DMS53 (cell line): ENCODE measurements at places on chromosomes 4 and X.

- DNase-seq = peak; percentile 33
Observed at GRCh38 chr4:26424838-26425237, 65.4 kb downstream of the CCKAR start.

DNA sequence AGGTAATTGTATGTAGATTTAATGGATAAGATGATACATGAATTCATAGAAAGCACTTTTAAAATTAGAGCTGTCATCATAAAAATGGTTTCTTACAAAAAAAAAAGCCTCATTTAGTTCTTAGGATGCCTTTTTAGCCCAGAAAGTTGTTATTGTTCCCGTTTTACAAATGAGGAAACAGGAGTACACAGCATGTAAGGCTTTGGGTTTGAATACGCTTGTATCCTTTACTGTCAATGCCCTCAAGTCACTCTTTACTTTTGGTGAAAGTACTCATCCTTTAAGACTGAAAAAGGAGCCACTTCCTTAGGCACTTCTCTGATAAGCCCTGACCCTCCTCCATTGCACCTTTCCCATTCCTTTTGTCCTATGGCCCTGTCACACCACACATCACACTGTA, 4.9 kb downstream of the EREG start:
- DNase-seq = no peak

GRCh38 chr4:115969756-115970155, 856.3 kb upstream of the NDST4 start:
- DNase-seq = no peak

- no peak for DNase-seq
Observed at GRCh38 chr4:174241162-174241561, 42.3 kb downstream of the FBXO8 start.

DNA sequence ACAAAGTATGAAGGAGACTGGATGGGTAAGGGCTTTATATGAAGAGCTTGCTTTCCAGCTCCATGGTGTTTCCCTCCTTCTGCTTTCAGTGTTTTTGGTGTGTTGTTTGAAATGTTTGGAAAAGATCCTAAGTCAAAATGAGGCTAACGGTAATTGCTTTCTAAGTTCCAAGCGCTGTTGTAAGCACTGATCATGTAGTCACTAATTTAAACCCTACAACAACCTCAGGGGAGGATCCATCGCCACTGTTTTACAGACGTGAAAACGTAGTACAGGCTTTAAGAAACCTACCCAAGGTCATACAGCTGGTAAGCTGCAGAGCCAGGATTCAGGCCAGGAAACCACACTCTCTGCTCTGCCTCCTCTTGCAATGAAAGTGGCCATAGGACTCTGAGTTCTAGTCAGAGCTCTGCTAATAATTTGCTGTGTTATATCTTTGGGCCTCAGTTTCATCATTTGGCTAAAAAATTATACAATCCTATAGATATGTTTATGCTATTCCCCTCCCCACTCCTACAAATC, 102.9 kb upstream of the PGRMC2 start:
- DNase-seq = no peak

DNA sequence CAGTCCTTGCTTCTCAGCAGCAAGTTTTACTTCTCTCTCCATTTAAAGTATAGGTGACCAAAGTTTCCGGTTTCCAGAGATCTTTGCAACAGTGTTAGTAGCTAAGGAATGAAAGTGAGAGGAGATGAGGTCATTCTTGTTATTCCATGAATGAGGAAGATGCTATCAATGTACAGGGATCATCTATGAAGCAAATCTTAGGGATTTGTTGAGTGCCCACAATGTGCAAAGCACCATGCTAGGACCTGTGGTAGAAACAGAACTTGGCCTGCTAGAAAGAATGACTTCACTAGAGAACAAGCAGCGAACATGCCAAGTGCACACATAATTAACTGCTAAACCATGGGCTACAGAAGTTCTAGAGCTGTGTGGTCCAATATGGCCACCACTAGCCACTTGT, 112.5 kb downstream of the MID1 start:
- no peak for DNase-seq

DNA sequence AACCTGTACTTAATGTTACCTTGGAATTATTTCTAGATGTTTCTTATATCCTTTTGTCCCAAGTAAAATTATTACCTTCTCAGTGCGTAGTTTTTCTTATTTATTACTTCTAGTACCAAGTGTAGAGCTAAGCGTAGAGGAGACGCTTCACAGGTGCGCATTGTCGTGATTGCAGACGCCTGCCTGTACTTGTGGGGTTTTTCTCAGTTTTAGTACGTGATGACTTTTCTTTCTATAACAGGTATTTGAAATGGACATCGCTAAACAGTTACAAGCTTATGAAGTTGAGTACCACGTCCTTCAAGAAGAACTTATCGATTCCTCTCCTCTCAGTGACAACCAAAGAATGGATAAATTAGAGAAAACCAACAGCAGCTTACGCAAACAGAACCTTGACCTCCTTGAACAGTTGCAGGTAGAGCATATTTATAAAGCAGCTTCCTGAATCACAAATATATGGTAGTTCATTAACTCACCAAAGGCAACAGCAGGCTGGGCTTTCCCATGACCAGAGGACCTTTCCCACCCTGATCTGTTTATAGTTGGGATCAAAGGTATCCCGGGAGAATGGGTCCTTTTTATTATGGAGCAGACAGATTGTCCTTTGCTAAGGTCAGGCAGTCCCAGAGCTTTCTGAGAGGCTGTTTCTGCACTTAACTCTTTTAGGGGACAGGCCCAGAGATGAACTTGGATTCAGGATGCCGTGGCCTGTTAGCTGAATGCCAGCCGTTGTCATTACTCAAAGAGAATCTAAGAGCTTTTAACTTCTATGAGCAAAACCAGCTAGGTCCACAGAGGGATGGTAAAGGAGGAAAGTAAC, 172.9 kb downstream of the PTTG2 start:
- peak; percentile 96 for DNase-seq

DNA sequence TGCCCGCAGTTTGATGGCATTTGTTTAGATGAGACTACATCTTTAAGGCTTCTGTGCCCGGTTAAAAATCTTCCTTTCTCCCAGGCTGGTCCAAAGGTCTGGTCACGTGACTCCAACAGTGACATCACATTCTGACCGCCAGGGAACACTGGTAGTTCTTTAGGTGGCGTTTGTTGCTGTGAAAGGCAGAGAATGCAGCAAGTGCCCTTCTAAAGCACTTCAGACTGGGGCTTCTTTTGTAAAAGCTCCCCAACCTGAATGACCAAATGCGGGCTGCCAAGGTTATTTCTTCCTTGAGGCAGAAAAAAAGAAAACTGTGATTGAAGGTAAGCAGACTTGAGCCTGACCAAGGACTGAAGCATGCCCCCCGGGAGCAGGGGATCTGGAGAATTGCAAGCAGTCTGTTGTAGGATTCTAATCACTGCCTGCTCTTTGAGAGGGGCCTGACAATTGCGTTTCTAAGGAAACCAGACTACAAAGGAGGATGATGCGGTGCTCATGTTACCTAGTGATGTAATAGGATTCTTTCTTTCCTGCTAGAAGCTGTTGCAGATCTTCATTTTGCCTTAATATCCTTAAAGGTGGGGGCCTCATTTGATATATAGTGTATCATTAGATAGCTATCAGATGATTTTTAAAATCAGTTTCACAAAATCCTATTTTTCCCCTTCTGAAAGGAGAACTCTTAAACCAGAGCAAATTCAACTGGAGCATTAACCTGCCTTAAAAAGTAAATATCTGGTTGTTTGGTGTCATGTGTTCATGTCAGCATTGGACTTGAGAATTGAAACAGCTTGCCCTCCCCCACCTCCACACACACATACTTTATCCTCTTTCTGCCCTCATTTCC, 133.1 kb downstream of the AKAP4 start:
- peak; percentile 88 for DNase-seq

DNA sequence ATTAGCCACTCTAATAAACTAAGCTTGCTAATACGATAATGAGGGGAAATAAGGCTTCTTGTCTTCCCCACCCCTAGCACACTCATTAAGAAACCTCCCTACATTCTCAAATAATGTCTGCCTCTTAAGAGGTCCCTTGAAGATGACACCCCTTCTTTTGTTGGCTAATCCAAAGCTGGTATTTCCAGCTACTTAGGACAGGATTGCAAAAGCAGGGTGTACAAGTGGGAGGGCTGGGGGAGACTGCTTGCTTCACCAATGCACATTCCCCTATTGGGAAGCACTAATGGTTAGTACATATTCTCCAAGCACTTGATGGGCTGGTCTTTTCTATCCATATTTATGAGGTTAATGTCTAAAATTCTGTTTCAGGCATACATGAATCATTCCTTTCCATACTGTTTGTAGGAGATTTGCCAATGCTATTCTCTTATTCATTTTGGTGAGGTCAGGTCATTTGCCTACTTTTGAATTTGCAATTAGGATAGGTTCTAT, 16.8 kb upstream of the TIMM8A start:
- DNase-seq = no peak

GRCh38 chr4:91471280-91471679, 832.5 kb upstream of the GRID2 start:
- peak; percentile 98 for DNase-seq

DNA sequence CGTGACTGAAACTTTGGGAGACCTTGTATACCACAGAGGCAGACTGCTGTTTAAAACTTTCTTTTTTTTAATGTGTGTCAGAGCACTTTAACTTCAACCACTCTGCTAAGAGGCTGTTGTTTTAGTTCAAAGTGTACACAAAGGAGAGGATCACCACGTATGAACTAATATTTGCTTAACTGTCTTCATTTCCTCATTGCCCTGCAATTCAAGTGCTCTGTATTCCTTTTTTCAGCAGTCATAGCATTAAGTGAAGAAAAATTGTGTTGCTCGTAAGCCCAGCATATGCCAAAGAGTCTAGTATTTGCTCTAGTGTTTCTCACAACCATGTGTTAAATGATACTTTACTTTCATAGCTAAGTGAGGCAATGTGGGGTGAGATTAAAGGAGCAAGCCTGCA, 63.0 kb upstream of the HHIP start:
- DNase-seq = peak; percentile 88

- peak; percentile 85 for DNase-seq
Observed at GRCh38 chr4:15551740-15552446, 82.2 kb downstream of the CC2D2A start.

GRCh38 chr4:184617600-184618196, 31.5 kb downstream of the CASP3 start:
- no peak for DNase-seq

DNA sequence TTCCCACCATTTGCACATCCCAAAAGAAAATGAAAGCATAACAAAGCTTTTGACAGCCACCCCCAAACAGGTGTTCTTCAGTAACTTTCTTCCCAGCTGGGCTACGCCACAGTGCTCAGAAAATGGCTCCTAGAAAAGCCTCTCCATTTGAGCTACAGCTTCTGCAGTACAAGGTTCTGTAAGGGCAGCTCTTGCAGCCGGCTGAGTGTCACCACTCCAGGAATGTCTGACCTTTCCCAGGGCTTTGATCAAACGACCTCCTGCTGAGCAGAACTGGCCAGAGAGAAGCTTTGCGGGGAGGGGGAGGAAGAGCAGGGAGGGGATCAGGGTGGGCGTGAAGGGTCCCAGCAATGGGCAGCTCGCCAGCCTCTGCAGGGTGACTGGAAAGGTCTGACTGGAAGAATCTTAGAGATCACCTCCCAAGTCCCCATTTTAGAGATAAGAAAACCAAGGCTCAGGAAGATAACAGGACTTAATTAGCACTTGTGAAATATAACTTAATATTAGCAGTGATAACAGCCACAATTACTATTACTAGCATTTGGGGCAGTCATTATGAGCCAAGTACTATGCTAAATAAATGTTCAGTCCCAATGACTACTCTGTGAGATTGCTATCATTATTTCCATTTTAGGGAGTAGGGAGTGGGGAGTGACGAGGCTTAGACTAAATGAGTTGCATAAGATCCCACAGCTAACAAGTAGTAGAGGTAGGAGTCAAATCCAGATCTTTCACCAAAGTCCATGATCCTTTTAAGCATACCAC, 51.1 kb downstream of the LEF1 start:
- peak; percentile 19 for DNase-seq

DNA sequence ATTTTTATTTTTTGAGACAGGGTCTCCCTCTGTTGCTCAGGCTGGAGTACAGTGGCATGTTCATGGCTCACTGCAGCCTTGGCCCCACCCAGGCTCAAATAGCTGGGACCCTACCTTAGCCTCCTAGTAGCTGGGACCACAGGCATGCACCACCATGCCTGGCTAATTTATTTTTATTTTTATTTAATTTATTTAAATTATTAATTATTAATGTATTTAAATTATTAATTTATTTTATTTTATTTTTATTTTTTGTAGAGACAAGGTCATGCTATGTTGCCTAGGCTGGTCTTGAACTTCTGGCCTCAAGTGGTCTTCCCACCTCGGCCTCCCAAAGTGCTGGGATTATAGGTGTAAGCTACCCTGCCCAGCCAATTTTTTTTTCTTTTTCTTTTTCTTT, 69.3 kb downstream of the EGF start:
- DNase-seq = no peak

- no peak for DNase-seq
Observed at GRCh38 chr4:164177753-164178152, 576.2 kb upstream of the SMIM31 start.

DNA sequence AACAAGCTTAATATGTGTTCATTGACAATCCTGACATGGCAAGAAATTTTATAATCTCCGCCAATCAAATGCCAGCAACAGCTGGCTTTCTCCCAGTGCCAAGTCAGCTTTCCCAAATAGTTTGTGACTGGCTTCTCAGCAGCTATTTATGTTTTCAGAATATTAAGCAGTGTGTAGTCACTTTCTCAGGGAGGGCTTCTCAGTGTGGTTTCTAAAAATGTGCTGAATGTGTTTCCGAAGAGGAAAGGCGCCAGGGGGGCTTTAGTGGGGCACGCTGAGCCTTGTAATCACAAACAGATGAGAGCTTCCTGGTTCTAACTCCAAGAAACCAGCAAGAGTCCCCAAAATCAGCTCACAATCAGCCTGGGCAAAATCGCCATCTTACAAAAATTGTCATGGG, 258.7 kb upstream of the CPEB2 start:
- DNase-seq = no peak

DNA sequence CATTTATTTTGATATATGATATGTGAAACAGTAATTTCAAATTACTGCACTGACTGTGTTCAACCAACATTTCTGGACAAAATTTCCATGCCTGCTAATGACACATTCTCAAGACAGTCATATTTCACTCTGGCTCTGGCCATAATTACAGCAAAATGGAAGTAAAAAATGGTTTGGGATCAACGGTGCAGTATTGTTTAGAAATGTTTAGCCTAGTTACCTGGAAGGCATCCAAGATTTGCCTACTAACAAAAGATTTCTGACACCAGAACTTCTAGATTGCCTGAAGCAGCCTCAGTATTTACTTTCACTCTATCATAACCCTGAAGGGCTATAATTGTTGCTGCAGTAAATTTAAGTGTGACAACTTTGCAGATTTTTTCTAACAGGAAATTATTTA, 416.3 kb downstream of the PCDH10 start:
- DNase-seq = peak; percentile 40
